ENCODE measurements at places on chromosomes 11 and 22.

DNA sequence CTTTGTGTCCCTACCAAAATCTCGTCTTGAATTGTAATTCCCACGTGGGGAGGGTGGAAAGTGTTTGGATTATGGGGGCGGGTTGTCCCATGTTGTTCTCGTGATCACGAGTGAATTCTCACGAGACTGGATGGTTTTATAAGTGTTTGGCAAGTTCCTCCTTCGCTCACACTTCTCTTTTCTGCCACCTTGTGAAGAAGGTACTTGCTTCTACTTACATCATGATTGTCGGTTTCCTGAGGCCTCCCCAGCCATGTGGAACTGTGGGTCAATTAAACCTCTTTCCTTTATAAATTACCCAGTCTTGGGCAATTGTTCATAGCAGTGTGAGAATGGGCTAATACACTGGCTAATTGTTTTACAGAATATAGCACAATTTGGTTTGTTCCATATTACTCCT, 326.3 kb downstream of the GRM5 start:
- no peaks in the 10 kb centered on the region for H3K36me3 ChIP-seq
- no peaks in the 10 kb centered on the region for H3K27me3 ChIP-seq
- no peaks in the 10 kb centered on the region for H3K4me1 ChIP-seq
- DNase-seq = no peak

DNA sequence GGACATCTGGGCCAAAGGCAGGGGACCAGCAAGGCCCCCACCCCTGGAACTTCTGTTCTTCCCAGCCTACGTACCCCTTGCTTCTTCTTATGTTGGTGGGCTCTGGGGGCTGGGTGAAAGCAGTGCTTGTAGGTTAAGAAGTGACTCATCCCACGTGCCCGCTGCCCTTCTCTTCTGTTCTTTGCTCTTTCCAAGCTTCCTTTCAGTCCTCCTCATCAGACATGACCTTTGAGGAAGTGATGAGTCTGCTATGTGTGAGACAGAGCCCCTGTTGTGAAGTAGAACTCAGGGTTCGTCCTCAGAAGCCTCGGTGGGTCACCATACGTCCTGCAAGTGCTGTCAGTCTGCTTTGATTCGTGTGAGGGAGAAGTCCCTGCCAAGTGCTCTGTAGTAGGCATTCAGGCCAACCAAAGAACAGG, 12.7 kb downstream of the MED15 start:
- H3K36me3 ChIP-seq = no peaks in the 10 kb centered on the region
- H3K27ac ChIP-seq = no peak overlapping the region
- H3K4me1 ChIP-seq = peaks cover 13% of the 10 kb centered on the region
- no peaks in the 10 kb centered on the region for H3K27me3 ChIP-seq
- DNase-seq = no peak
- no peak overlapping the region for H3K4me3 ChIP-seq

DNA sequence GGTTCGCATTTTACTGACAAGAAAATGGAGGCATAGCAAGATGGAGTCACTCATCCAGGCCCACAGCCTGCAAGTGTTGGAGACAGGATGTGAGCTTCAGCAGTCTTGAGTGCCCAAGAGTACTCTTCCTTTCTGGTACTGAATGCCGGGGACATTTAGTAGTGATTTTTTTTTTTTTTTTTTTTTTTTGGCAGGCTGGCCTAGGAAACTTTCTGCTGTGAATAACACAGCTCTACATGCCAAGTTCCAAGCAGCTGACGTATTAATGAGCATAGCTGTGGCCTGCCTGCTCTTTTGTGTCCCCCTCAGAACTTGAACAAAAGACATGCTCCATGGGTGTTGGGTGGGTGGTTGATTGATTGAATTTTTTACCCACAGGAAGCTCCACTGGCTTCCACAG, 195.5 kb upstream of the CADM1 start:
- no peak overlapping the region for H3K27ac ChIP-seq
- no peak overlapping the region for H3K4me3 ChIP-seq
- H3K27me3 ChIP-seq = no peaks in the 10 kb centered on the region
- H3K36me3 ChIP-seq = no peaks in the 10 kb centered on the region
- no peak for DNase-seq
- no peaks in the 10 kb centered on the region for H3K4me1 ChIP-seq

- H3K4me1 ChIP-seq = no peaks in the 10 kb centered on the region
- H3K36me3 ChIP-seq = no peaks in the 10 kb centered on the region
- no peak for DNase-seq
- no peak overlapping the region for H3K27ac ChIP-seq
These were observed 7.0 kb downstream of the DIXDC1 start for GRCh38 chr11:111944139-111944538.
